T-helper 2 cell (primary cell): ENCODE measurements at places on chromosomes 4 and X.

GRCh38 chr4:25103418-25103817, 56.8 kb downstream of the SEPSECS start:
- no peak for DNase-seq

GRCh38 chr4:82988323-82988832, 22.2 kb downstream of the LIN54 start:
- no peak for DNase-seq

DNA sequence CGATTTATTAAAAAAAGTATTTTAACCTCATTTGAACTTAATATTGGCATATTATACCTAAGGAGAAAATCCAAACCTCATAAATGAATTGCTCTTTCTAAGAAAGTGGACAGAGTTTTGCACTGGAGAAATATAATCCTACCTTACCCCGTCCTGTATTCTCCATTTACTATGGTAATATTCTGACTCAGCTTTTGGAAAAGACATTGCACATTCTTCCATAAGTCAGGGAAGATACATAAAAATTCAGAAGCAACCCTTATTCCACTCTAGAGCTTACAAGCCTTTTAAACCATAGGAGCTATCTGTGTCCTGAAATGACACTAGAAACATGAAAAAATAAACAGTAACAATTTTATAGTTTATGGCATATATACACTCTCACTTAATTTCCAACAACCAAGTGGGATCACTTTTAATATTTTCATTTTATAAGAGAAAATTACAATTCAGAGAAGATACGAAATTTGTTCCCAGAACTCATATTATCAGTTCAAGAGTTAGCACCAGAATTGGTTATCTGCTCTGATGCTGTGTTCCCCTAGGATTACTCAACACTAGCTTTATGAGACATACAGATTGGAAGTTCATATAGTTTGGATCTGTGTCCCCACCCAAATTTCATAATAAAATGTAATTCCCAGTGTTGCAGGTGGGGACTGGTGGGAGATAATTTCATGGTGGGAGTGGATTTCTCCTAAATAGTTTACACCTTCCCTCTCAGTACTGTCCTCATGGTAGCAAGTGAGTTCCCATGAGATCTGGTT, 359.4 kb downstream of the ARAP2 start:
- no peak for DNase-seq

DNA sequence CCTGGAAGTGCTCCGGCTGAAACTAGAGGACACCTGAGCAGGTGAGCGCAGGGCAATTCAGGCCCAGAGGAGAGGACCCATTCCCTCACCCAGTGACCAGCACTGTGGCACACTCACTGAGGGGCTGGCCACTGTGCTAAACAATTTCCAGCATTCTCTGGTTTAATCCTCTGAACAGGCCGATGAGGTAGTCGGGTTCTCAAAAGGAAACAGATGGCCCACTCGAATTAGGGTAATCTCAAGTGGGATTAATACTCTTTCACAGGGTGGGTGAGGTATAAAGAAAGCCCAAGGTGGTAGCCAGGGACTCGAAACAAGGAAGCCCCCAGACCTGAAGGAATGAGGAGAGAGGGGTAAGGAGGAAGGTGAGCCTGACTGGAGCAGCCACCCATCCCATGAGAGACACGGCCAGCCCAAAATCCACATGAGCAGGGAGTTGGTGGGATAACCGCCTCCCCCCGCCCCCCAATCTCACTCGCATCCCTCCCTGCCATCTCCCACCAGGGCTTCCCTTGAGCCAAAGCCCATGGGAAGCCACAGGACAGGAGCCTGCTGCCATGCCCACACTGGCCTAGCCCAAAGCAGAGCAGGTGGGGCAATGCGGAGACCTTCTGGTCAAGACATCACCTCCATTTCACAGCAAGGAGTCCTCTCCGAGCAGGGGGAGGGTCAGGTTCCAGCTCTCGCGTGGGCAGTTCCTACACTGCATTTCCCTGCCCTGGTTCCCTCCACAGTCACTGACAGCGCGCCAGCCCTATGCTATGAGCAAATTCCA, 55.0 kb downstream of the SH3KBP1 start:
- no peak for DNase-seq

GRCh38 chr4:92825256-92825655, 521.5 kb downstream of the GRID2 start:
- no peak for DNase-seq

- DNase-seq: no peak
Observed at GRCh38 chr4:132556316-132556715, 592.8 kb upstream of the PCDH10 start.

GRCh38 chr4:169861593-169861992, 103.8 kb upstream of the HPF1 start:
- DNase-seq: no peak

DNA sequence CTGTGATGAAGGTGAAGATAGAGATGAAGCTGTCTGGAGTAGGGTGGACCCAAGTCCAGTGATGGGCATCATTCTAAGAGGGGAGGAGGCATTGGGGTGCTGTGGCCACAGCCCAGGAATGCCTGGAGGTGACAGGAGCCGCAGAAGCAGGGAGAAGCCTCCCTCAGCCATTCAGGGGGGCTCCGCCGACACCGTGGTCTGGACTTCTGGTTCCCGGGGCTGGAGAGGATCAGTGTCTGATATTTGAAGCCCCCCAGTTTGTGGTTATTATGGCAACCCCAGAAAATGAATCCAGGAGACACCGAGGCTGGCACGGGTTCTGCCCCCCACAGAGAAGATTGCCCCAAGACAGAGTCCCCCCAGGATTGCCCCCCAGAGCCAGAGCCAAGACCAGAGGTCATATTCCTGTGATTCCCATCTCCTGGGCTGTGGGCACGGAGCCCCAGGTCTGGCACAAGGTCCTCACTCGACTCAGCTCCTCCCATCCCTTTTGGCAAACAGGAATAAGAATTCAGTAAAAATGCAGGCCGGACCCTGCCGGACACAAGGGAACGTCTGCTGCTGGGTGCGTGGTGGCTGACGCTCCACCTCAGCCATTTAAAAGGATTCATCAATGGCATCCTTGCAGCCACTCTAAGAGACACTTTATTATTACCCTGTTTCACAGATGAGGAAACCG, 116.6 kb downstream of the CPZ start:
- no peak for DNase-seq

DNA sequence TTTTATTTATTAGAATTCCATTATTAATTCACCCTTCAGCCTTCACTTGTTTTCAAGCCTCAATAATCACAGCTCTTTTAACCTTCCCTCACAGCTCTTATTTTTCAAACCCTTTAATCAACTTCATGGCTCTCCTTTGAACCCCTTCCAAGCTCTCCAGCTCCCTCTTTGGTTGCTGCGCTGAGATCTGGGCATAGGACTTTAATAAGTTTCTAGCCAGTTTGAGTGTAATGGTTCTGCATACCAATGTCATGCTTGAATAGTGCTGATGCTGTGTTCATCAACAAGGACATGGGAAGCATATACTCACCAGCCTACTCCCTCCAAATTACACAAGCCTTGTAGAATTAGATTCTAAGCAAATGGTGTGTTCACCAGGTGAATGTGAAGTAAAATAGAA, 3.5 kb upstream of the RNF212 start:
- DNase-seq: no peak

- no peak for DNase-seq
Observed at GRCh38 chr4:149746276-149746675, 69.4 kb downstream of the IQCM start.

DNA sequence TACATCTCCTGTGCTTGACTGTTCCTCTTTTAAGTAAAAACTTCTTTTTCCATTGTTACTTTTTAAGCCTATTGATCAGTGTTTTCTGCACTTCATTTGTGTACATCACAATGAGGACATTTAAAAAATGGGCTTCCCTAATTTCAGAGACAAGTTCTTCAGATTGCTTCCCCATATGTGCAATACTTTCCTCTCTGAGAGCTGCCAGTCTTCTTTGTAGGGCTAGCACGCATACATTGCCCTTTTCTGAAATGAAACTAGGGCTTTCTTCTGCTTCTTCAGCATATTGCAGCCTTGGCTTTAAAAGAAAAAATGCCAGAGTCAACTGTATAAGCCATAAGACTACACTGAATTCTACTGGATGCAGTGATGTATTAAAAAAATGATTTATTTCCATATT, 37.8 kb downstream of the FAT4 start:
- no peak for DNase-seq

GRCh38 chr4:5631352-5632065, 76.8 kb downstream of the EVC2 start:
- no peak for DNase-seq

DNA sequence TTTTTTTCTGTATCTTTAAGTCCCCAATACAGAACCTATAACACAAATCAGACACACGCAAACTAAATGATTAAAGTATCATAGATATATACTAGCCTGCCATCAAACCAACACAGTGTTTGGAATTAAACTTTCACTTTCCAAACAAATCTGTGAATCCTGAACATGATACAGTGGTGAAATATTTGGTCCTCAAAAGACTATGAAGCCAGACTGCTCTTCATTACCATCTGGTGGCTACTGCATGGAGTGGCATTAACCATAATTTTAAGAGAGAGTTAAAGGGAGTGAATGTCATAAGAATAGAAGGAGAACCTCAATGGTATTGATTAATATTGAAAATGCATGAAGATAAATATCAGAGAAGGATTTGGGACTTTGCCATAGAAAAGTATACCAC, 9.2 kb upstream of the GABRA4 start:
- no peak for DNase-seq

DNA sequence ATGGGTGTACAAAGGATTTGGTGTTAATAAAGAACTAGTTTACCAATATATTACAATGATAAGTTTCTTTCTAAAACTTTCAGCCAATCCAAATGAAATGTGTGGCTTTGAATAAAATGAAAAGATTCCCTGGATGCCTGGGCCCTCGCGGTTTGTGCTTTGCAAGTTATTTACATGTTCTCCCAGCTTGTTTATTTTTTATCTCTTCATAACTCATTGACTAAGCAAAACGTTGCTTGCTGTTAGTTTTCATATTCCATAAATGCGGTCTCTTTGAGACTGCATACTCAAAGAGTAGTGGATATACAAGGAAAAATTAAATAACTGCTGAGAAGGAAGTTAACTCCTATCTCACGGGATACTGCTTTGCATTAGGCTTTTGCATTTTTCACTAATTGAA, 26.0 kb downstream of the FHDC1 start:
- no peak for DNase-seq

- no peak for DNase-seq
Observed at GRCh38 chr4:147616849-147617172, 386 bp upstream of the TMEM184C start.

DNA sequence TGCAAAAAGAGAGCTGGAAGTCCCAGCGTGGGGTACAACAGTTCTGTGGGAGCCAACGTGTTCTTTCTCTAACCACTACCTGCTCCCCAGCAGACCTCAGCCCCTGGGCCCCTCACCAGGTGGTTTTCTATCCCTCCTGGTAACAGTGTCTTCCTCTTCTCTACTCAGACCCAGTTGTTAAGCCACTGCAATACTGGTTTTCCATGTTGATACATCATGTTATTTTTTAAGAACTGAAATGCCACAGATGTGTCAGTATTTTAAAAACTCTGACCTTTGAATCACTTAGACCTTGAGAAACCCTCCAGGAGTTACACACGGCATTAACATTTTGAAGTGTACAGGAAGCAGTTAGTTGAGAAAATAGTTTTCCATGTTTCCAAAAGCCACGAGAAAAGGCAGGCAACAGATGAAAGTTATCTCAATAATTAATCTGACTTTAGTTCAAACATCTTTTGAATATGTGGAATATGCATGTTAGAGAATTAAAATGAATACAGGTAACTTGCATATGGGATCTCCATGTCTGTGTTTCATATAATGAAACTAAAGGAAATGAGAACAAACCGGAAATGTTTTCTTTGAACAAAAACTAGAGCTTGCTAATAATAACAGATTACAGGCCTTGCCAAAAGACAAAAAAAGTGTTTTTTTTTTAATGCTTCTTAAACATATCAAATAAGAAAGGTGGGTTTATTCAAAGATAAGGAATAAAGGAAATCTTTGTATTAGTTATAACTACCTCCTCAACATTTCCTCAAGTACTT, 108.8 kb downstream of the ZNF827 start:
- no peak for DNase-seq

DNA sequence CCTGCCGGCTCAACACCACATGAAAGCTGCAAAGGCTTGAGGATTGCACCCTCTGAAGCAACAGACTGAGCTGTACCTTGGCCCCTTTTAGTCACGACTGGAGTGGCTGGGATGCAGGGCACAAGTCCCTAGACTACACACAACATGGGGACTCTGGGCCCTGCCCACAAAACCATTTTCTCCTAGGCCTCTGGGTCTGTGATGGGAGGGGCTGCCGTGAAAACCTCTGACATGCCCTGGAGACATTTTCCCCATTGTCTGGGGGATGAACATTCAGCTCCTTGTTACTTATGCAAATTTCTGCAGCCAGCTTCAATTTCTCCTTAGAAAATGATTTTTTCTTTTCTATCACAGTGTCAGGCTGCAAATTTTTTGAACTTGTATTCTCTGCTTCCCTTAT, 123.5 kb upstream of the SMARCAD1 start:
- no peak for DNase-seq

DNA sequence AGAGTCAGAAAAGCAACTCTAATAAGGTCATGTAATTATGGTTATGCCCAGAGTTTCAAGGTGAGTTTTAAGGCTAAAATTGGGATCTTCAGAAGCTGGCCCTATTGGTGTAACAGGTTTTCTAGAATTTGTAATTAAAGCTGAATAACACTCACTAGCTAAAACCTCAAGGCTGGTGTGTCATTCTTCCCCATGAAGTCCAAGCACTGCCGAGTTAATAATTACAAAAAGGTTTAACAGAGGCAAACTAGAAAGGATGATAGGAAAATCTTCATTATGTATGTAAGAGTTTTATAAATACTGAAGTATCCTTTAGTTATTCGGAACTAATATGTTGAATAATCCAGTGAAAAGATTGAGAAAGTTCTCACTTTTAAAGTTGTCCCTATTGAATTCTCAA, 34.3 kb downstream of the MXRA5 start:
- DNase-seq: no peak

DNA sequence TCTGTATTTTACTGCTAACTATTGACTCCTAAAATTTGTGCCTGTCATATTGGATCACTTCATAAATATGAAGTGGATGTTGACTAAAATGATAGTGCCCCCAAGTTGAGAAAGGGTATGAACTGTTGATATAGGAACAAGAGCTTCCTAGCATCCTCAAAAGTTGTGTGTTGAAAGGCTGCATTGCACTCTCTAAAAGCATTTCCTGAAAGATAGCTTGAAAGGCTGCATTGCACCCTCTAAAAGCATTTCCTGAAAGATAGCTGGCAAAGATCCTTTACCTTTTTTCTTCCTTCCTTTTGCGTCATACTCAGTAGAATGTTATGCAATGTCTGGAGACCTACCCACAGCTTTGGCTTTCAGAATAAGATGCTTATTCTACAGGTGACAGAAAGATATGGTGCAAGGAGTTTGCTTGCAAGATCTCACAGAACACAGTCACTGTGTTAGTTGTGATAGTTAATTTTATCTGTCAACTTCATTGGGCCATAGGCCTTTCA, 274.6 kb upstream of the GALNTL6 start:
- no peak for DNase-seq

DNA sequence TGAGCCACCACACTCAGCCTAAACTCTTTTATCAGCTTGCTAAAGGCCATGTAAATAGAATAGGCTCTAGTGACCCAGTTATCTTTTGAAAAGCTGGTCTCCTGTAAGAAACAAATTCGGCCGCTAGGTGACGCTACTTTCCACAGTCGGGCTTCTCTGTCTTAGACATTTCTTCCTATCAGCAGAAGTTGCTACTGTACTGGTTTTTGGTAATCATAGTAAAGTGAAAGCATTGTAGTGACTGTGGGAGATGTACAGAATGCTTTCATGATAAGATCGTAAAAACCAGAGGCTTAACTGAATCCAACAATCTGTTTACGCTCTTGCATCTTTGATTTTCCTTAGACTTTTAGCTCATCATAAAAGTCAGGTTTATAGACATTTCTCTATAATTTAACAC, 82.6 kb downstream of the GK start:
- DNase-seq: peak; percentile 19

- no peak for DNase-seq
Observed at GRCh38 chr4:121339307-121339706, 41.5 kb downstream of the QRFPR start.
